ENCODE measurements at places on chromosomes 13 and 19. TPM values are rescaled to one million over a fixed set of nuclear protein-coding genes. Genes with fewer than 3 reads are reported as not detected.

Gene TMEM145
- not detected for total RNA-seq

Gene KLHL1
- not detected for total RNA-seq

Gene PNMA8A
- 0.22 TPM for total RNA-seq

Gene CACNA1A
- total RNA-seq, result 0.56 TPM

Gene PROZ
- total RNA-seq, result not detected

Gene ZIK1
- not detected for total RNA-seq

Gene CCDC9
- total RNA-seq, result 17.5 TPM

Gene HIPK4
- 0.22 TPM for total RNA-seq

Gene ERICH6B
- not detected for total RNA-seq

Gene C1QTNF9
- total RNA-seq, result not detected

Gene EVI5L
- 21.4 TPM for total RNA-seq

Gene PLIN5
- not detected for total RNA-seq

- DNase-seq, result no peak
Measured at GRCh38 chr19:33580026-33580644, 41.6 kb upstream of the CHST8 start.

DNA sequence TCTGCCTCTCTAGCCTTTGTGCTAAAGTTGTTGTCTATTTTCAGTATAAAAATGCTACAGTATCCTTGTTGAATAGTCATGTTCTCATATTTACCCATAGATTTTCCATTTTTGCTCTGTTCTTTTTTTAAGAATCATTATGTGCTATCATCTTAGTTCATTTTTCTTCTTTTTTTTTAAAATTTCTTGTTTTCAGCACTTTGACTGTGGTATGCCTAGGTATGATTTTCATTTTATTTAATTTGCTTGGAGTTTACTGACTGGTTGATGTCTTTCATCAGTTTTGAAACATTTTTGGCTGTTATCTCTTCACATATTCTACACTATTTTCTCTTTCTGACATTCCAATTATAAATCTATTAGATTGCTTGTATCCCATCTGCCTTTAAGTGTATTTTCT, 192.9 kb downstream of the PDS5B start:
- no peak for DNase-seq

DNA sequence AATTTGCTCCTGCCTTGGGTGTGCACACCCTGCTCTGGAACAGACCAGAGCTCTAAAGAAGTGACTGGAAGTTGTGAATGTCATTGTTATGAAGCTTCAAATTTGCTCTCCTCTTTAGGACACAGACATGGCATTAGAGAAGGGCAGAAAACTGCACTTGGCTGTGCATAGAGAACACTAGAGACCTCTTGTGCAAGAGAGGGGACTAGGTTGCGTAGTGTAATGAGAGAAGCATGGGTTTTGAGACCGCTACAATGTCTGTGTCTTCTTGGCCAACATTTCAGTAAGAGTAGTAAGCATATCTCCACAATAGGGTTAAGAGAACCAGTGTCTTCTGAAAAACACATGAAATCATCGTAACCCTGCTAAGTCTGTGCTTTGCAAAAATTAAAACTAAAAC, 423.3 kb downstream of the SPRY2 start:
- no peak for DNase-seq

- no peak for DNase-seq
Measured at GRCh38 chr13:95559100-95559499, 6.6 kb downstream of the CLDN10 start.

GRCh38 chr13:39253774-39254173, 215.5 kb downstream of the NHLRC3 start:
- peak; percentile 53 for DNase-seq

DNA sequence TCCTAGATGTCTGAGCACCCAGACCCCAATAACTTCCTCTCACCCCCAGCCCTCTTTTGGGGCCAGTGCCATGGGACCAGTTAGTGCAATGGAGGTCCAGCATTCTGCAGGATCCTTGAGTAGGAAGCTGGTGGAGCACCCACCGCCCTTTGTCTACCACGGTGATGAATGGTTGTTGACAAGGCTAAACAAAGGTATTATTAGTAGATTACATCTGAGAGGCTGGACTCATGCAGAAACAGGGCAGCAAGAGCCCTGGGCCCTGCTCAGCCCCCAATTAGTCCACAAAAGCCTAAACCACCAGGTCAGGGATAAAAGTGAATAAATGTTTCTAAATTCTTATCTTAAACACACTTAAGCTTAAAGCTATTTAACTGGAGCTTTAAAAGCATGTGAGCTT, 196.5 kb upstream of the TSHZ3 start:
- no peak for DNase-seq
